Kidney glomerular epithelial cell (primary cell): ENCODE measurements at places on chromosomes 12 and 14.
A peak's percentile ranks its signal among the peaks of the same experiment; 100 is the strongest.

- DNase-seq = no peak
Observed at GRCh38 chr12:76666290-76666835, 97.6 kb upstream of the ZDHHC17 start.

GRCh38 chr14:22185191-22185590, 403.8 kb downstream of the DAD1 start:
- peak; percentile 42 for DNase-seq

DNA sequence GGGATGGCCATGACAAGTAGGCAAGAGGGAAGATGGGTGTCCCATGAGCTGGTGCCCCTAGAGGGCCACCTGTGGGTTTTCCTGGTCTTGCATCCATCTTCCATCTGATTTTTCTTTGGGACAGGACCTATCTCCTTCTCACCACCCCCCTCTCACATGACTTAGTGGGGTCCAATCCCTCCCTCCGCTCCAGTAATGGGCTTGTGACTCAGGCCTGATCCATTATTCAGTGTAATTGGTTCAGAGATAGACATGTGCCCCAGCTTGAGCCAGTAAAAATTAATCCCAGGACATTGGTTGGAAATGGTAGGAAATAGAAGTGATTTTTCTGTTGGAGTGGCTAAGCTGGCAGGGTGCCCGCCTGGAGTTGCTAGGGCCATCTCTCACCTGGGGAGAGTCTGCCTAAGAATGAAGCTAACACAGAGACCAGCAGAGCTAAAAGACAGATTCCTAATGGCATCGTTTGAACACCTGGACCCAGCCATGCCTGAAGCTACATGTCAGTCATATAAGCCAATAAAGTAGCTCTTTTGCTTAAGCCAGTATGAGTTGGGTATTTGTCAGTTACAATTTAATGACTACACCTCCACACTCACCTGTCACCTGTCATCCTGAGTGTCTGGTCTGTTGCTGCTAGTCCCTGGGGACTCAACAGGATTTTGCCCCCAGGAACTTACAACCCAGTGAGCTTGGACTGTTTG, 14.7 kb downstream of the RASAL1 start:
- DNase-seq = no peak

GRCh38 chr14:34824826-34825225, 50.3 kb downstream of the BAZ1A start:
- DNase-seq = no peak

- DNase-seq = no peak
Observed at GRCh38 chr12:20560935-20561334, 134.2 kb upstream of the SLCO1C1 start.

- no peak for DNase-seq
Observed at GRCh38 chr14:73426877-73427276, 31.5 kb downstream of the NUMB start.

DNA sequence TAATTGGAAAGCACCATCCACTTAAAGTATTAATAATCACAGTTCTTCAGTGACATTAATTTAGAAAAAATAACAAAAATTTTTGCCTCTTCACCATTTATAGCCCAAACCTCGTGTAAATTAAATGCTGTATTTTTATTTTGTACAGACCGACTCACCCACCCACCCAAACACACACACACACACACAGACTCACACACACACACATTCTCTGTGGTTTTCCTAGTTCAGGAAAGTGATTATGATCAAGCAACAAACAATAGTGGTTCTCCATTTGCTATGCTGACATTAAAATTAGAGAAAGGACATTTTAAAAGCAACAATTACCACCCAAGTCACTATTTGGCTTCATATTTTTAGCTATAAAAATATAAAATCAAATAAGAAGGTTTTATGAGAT, 112.5 kb upstream of the FLRT2 start:
- DNase-seq = no peak

DNA sequence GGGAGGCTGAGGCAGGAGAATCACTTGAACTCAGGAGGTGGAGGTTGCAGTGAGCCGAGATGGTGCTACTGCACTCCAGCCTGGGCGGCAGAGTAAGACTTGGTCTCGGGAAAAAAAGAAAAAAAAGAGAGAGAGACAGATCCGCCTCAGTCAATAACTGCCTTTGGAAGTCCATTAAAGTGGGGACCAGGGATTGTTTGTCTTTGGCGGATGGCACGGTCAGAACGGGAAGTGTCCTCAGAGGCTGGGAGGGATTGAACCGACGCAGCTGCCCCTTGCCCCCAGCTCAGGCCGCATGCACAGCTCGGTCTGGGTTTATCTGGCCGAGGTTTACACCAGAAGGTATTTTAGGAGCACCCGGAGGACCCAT, 54.4 kb downstream of the TESC start:
- no peak for DNase-seq

DNA sequence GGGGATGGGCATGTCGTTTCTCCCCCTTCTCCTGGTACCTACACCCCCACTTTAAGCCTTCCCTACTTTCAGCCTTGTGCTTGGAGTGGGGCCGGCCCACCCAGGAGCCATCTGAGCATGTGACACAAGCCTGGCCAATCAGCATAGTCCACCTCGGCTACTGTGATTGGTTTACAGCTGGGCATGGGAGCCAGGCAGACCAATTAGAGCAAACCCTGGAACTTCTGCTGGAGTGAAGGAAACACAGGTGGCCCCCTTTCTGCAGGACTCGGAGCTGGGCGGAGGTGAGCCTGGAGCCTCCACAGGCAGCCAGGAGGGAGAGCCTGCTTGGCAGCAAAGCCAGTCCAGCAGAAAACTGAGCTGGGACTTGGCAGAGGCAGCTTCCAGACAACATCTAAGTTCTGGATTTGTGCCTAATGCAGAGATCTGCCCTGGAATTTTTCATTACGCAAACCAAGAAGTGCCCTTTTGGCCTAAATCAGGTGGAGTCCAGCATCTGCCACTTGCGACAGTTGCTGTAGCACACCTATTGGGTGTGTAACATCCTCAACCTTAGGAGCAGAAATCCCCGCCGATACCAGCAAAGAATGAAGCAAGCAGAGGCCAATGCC, 59.5 kb downstream of the SCARB1 start:
- DNase-seq = no peak

DNA sequence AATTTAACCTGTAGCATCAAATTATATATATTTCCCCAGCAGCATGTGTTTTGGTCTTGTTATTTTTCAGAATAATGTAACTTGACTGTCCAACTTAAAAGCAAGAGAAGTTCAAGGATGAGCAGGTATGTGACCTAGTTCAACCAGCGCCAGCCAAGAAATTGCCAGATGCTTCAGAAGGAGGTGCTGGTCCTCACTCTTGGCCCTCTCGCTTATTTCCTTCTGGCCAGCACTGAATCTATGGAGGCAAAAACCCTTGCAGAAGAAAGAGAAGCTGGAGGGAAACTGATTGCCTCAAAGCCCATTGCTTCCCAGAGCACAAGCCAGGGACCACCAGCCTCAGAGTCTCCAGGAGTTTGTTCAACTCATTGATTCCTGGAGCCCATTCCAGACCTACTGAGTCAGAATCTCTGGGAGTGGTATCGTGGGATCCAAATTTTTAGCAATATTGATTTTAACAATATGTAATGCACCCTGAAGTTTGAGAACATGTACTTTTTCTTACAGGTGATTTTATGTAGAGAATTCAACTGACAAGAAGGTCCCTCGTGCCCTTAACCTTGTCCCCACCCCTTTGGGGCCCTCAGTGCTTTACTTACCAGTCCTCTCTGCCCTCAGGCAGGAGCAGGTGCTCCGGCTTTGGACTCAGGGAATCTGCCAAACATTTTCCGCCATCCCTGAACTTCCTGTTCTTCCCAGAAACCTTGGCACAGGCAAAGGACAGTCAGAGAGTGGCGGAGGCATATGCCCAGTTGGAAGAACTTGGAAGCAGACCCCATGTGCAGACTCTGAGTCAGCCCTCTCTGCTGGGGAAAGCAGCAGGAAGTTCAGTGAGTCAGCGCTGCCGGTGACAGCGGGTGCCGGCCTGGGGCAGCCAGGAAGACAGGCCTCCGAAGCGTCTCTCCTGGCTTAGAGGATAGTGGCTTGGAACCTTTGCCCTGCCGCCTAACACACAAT, 10.4 kb downstream of the BEST3 start:
- peak; percentile 92 for DNase-seq

GRCh38 chr12:43333644-43334043, 218.4 kb downstream of the ADAMTS20 start:
- DNase-seq = no peak
